ENCODE measurements at places on chromosomes 13 and 19. TPM values are rescaled to one million over a fixed set of nuclear protein-coding genes. Genes with fewer than 3 reads are reported as not detected.

Gene ATP4A
- not detected for total RNA-seq

Gene GDF15
- total RNA-seq, result 11.6 TPM

Gene ZNF541
- 0.08 TPM for total RNA-seq

DNA sequence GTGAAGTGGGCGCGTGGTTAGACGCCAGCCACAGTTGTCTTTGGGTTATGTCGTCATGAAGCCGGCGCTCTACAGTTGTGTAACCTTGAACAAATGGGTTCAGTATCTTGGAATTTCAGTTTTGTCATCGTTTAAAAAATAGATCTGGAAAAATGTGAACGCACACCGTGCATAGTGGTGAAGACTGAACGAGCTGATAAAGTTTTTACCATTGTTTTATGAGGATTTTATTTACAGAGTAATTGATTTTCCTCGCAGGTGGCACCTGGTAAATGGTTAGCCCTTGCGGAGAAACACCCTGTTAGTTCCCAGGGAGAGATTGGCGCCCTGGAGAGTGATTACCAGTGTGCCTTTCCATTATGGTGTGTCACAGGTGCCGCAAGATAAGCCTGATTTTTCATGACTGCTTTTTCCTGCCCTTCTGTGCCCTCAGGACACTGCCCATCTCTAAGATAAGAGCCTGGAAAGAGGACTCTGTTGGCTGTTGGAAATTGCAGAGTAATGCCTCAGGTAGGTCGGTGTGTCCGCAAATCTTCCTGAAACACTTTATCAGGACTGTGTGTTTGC is 577 bp downstream of the ZNF181 start:
- peak; percentile 34 for DNase-seq

DNA sequence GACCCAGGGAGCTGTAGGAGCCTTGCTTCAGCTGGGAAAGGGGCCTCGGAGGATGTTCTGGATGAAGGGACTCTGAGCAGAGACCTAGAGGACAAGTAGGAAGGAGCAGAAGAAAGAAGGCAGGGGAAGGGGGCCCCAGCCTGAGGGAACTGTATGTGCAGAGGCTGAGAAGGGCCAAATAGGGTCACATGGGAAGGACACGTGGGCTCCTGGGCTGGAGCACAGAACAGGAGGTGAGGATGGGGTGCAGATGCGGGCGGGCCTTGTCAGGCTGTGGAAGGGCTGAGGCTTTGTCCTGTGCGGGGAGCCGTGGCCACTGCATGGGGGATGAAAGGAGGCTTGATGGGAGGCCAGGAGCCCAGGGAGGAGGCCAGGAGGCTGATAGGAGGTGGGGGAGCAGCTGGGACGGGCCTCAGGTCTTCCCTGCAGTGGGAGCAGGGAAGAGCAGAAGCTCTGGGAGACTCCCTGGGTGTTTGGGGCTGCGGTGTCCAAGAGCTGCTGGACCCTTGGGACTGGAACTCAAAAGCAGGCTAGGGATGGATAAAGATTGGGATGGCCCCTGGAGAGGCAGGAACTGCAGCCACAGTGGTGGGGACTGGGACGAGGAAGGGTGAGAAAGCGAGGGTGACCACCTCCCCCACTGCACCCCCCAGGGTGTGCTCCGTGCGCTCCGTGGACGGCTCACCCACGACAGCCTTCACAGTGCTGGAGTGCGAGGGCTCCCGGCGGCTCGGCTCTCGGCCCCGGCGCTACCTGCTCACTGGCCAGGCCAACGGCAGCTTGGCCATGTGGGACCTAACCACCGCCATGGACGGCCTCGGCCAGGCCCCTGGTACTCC is 11.4 kb upstream of the LTBP4 start:
- DNase-seq, result no peak

- no peak for DNase-seq
These were observed 63.8 kb downstream of the KCNRG start for GRCh38 chr13:50078895-50079654.

- DNase-seq, result no peak
These were observed 68.6 kb downstream of the KCTD15 start for GRCh38 chr19:33865306-33865705.

DNA sequence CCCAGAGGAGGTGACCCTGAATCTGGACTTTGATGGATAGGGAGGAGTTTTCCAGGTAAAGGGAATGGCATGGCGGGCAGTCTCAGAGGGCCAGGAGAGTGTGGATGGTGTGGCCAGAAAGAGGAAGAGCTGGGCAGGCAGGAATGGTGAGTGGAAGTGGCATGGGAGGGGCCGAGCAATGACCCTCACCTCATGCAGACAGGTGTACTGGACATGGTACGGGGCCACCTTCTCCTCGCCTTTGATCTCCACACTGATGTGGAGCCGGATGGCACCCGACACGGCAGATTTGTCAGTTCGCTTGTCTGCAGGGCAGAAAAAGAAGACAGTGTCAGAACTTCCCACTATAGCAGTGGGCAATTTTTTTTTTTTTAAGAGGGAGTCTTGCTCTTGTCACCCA is 45.5 kb downstream of the UNC13A start:
- no peak for DNase-seq

DNA sequence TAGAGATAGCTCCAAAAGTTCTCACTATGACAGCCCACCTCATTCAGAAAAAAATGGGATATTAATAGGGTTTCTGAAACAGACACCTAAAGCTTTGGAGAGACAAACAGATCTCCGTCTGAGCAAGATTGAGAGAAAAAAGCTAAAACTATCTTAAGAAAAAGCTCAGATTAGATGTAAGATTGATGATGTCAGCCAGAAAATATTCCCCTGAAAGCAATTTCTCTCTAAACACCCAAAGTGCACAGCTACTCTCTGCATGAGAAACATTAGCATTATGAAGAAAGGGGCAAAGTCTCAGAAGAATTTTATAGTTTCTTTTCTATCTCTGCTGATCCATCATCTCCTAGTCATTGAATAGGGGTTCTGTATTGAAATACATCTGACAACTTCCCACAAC is 148.9 kb downstream of the ZNF737 start:
- DNase-seq, result no peak

- DNase-seq, result no peak
These were observed 19.0 kb upstream of the EMC10 start for GRCh38 chr19:50457300-50457699.

GRCh38 chr19:39138221-39139211 is 12.9 kb downstream of the PAK4 start:
- no peak for DNase-seq

DNA sequence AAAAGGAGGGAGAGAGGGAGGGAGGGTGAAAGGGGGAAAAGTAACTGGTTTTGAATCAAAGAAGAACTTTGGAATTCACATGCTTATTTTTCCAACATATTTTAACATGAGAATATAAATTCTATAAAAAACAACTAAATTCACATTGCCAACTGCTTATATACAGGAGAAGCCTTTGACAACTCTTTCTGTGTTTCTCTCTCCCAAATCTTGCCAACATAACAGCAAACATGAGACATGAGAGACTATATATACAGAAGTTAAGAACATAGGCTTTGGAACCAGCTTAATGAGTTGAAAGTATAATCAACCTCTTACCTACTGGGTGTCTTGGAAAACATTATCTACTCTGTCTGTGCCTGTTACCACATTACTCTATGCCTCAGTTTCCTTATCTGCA is 493.3 kb downstream of the RFC3 start:
- no peak for DNase-seq

- no peak for DNase-seq
These were observed 1032.2 kb upstream of the SLC10A2 start for GRCh38 chr13:104098421-104098820.

GRCh38 chr19:23318143-23318542 is 67.9 kb upstream of the ZNF724 start:
- DNase-seq, result no peak

GRCh38 chr13:33183431-33184111 is 102.0 kb downstream of the STARD13 start:
- no peak for DNase-seq

DNA sequence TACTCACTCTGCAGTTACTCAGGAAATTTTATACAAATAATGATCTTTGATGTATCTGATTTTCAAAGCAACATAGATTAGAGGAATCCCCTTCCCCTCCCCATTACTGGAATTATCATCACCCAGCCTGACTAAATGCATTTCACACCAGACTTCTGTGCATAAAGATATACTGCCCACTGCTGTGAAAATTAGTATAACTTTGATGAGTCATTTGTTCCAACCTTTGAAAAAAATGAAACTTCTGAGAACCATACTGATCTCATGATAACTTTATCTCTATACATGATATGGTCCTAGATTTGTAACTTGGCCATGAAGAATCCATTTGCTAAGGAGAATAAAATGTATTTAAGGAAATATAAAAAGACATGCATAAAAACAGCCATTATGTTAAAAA is 63.9 kb downstream of the GPC6 start:
- no peak for DNase-seq

Measured in liver (tissue), 10 donors.